NCI-H1930 (cell line): ENCODE measurements at places on chromosomes 16 and 17.
A peak's percentile ranks its signal among the peaks of the same experiment; 100 is the strongest.

- no peak for DNase-seq
Observed at GRCh38 chr16:86836503-86837129, 258.3 kb downstream of the FOXL1 start.

DNA sequence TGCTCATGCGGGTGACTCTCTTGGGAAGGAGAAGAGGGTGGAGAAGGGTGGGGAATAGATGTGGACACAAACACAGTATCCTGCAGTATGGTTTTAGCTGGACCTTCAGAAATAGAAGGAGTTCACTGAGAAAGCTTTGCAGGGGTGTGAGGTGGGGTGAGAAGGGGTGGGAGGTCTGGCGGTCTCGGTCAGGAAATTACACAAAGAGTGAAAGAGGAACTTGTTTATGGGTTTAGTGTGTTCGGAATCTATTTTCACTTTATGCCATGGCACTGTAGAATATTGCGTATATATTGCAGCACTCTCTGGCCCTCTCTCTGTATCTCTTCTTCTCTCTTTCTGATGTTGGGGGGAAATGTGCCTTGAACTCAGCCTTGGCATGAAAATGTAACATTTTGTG lies 148.2 kb upstream of the GOT2 start:
- DNase-seq, result no peak

GRCh38 chr16:57519796-57520360 lies 16.5 kb downstream of the CCDC102A start:
- peak; percentile 5 for DNase-seq

GRCh38 chr17:10574324-10574723 lies 24.9 kb upstream of the MYH2 start:
- DNase-seq, result no peak

GRCh38 chr17:80323982-80324381 lies 63.3 kb downstream of the RNF213 start:
- DNase-seq, result no peak

- peak; percentile 43 for DNase-seq
Observed at GRCh38 chr17:50027172-50027880, 28.6 kb upstream of the ITGA3 start.

DNA sequence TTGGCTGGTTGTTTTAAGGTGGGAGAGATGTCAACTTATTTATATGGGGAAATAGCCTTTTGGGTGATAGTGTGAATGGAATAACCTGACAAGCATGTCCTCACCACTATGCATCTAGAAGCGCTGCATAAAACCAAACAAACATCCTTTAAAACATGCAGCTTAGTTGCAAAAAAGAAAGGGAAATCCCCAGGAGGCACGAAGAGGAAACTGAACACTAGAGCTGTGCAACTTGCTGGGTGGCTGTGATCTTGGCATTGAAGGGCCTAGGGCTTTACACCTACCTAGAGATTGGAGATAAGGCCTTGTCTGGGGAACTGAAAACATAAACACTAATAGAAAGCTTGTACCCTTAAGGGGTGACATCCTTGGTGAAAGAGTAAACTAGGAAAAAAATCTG lies 7.3 kb downstream of the C16orf54 start:
- no peak for DNase-seq

DNA sequence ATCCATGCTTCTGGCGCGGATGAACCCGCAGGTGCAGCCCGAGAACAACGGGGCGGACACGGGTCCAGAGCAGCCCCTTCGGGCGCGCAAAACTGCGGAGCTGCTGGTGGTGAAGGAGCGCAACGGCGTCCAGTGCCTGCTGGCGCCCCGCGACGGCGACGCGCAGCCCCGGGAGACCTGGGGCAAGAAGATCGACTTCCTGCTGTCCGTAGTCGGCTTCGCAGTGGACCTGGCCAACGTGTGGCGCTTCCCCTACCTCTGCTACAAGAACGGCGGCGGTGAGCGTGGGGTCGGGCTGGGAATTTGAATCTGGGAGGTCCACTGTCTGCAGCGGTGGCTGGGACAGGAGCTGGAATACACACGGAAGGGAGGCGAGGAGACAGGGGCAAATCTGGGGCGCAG lies 904 bp downstream of the SLC6A2 start:
- no peak for DNase-seq

- no peak for DNase-seq
Observed at GRCh38 chr16:20765732-20766131, 1.9 kb downstream of the ACSM3 start.

GRCh38 chr17:79993390-79994227 lies 42.1 kb downstream of the TBC1D16 start:
- DNase-seq, result peak; percentile 65

- no peak for DNase-seq
Observed at GRCh38 chr17:81961521-81962498, 823 bp upstream of the NOTUM start.

- DNase-seq, result no peak
Observed at GRCh38 chr16:70696952-70697593, 11.2 kb upstream of the MTSS2 start.

DNA sequence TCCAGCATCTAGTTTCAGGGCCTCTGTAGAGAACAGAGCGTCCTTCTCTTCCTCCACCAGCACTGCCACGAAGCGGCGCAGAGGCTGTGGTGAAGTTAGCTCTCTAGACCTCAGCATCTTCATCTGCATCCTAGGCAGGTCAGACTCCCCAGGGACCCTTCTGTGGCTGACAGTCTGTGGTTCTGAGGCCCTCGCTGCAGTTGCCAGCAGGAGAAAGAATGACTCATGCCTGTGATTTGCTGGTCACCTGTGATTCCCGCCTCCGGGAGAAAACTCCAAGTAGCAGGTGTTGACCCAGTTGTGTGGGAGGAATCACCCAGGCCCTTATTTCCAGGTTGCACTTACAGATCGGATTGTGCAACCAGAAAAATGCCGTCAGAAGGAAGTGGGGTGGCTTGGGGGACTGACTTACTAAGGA lies 117.3 kb upstream of the CACNG5 start:
- no peak for DNase-seq

GRCh38 chr17:67577429-67578141 lies 140.2 kb upstream of the NOL11 start:
- DNase-seq, result no peak
